NCI-H1092 (cell line): ENCODE measurements at places on chromosomes 2 and 18.

DNA sequence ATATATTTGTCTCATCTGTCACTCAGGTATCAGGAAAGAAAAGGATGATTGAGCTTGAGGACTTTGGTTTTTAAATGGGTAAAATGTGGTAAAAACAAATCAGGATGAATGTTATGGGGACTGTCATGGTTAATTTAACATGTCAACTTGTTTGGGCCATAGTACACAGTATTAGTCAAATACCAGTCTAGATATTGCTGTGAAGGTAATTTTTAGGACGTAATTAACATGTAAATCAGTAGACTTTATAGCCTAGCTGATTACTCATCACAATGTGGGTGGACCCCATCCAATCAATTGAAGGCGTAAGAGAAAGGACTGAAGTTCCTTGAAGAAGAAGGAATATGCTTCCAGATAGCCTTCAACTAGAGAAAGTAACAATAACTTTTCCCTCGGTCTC is 275.7 kb upstream of the ZNF804A start:
- DNase-seq, result no peak

DNA sequence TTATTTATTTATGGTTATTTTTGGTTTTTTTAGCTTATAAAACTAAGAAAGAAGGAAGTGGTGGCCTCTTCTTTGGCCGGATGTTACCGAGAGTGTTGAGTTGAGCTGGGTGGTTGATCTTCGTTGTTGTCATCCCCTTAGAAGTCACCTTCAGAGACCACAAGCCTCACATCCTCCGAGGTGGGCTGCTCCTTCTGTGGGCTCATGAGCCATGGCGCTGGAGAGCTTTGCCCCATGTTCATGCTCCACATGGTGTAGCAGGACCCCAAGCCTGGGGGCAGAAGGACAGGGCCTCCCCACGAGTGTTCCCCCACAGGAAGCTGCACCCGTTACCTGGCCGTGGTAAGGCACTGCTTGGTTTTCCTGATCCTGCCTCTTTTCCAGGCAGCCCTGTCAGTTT is 23.4 kb downstream of the SNTG2 start:
- DNase-seq, result no peak

DNA sequence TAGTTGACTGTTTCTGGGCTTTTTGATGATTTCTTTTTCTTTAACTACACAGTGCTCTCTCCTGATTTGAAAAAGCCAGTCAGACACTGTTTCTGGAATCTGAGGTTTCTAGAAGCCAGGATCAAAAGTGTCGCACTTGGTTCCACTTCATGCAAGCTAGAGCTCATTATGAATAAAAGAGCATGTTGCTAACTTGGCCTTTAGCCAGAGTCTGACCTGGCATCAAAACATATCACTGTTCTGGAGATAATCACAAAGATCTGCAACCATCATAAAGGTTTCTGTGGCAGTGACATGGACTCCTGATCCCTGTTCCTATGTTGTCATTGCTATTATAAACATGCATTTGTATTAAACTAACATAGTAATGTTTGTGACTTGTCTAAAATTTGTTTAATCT is 76.1 kb upstream of the MAPRE2 start:
- DNase-seq, result peak; percentile 76

- peak; percentile 34 for DNase-seq
Observed at GRCh38 chr2:215920244-215921100, 92.9 kb downstream of the MREG start.

DNA sequence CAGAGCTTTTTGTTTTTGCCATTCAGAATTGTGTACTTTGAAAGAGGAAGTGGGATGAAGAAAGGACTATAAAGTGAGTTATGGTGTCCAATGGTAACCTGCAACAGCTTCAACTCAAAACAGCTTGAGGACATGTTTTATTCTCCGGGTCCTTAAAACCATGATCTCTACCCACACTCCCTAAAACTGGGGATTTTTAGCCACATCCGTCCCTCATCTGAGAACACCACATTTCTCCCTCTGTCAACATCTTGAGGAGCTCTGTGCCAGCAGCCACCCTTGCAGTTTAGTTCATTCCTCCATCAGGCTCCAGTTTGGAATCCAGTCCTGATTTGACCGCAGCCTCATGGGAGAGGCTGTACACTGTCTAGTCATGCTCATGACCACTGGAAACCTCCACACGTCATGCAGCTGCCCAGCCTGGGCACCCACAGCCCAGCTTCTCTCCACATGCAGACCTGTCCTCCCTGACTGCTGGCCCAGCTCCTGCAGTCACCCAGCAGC is 62.6 kb downstream of the C18orf63 start:
- DNase-seq, result no peak

DNA sequence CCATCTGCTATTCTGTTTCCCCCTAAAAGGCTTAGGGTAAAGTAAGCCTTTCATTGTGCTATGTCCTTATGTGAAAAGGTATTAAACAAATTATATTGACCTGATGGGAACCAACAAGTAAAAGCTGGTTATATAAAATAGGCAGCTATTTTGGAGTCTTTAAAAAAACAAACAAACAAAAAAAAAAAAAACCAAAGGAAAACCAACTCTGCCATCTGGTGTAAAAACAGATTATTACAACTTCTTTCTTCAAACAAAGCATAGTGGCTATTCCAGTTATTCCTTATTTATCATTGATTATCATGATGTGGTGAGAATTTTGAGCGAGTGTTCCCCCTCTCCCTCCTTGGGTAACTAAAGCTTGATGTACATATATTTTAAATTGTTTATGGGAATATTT is 122.3 kb upstream of the FHL2 start:
- no peak for DNase-seq

- DNase-seq, result no peak
Observed at GRCh38 chr18:33871363-33872025, 293.5 kb downstream of the ASXL3 start.

DNA sequence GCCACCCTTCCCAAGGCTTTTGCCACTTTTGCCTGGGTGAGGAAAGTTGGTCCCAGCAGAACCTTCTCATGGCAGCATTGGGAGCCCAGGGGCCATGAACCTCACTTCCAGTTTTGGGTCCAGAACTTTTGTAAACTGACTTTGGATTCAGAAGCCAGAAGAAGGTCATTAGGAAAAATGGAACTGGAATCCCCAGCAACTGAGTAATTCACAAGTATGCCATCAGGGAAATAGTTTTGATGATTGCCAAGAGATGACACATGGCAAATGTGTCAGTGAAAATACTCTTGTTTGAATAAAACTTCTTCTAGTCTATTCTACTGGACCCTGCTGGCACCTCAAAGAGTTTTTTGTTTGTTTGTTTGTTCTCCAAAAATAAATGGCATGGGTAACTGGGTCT is 203.7 kb downstream of the SETBP1 start:
- no peak for DNase-seq

- no peak for DNase-seq
Observed at GRCh38 chr2:199940373-199940772, 14.9 kb downstream of the TYW5 start.

DNA sequence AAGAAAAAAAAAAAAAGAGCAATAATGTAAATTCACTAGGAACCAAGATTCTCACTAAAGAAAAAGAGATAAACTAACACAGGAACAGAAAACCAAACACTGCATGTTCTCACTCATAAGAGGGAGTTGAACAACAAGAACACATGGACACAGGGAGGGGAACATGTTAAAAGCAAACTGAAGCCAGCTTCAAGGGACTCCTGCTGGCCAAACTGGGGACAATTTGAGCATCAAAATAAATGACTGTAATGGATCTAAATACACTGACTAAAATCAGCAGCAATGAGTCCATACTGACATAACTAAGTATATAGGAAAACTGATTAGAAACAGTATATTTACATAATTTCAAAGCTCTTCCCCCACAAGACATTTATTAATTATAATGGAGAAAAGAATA is 73.0 kb downstream of the FARSB start:
- DNase-seq, result no peak

DNA sequence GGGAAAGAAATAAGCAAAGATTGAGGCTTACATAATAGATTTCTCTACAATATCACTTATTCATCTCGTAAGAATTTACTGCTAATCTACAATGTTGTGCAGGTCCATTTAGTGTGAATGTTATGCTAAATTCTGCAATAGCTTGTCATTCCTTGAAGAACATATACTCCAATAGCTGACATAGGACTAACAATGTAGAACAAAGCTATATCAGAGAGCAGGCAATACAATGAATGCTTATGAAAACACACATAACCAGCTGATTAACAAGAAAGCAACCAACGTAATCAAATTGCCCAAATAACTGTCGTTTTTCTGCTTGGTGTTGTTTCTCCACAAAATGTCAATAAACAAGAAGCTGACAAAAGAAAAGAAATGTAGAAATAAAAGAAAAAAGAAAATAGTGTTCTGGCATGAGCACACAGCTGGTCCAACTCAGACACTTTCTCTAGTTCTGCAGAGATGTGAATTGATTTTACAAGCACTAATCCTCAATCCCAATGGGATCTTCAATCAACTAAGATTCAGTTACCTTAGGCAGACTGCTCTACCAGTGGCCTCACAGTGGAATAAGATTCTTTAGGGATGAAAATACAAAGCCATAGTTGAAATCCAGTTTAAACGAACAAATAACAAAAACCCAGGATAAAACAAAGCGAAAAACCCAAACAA is 1024.7 kb upstream of the PIK3C3 start:
- DNase-seq, result no peak

- no peak for DNase-seq
Observed at GRCh38 chr2:42233976-42234441, 64.9 kb downstream of the EML4 start.

- no peak for DNase-seq
Observed at GRCh38 chr18:62778976-62779869, 63.9 kb downstream of the PHLPP1 start.

DNA sequence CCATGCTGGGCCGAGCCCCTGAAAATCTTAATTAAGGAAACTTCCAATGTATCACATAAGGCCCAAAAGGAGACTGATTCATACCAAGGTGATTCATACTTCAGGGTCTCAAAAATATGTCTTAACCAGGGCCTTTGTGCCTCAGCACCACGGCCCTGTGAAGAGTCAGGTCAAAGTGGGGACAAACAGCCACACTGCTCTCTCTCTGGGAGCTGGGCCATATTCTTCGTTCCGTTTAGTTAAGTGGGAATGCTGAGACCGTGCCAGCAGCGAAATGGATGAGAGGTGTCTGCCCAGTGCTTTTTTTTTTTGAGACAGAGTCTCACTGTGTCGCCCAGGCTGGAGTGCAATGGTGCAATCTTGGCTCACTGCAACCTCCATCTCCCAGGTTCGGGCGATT is 9.3 kb upstream of the PTMA start:
- peak; percentile 24 for DNase-seq

- DNase-seq, result no peak
Observed at GRCh38 chr2:70949086-70949485, 13.4 kb downstream of the ATP6V1B1 start.

- DNase-seq, result no peak
Observed at GRCh38 chr2:129402076-129402475, 577.4 kb upstream of the RAB6C start.

DNA sequence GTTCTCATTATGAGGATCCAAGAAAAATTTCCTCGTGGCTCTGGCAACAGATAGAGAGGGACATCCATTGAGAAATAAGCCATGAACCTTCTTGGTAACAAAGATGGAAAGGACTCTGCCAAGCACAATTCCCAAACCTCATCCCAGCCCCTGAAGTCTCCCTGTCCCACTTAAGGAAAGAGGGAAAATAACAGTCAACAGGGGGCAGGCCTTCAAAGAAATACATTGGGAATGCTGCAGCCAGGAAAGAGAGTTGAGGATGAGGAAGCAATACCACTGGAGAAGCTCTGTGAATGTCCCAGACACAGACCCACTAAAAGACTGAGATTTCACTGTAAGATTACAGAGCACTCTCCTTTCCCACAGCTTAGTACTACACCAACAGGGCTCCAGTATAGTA is 93.2 kb downstream of the CD226 start:
- no peak for DNase-seq

DNA sequence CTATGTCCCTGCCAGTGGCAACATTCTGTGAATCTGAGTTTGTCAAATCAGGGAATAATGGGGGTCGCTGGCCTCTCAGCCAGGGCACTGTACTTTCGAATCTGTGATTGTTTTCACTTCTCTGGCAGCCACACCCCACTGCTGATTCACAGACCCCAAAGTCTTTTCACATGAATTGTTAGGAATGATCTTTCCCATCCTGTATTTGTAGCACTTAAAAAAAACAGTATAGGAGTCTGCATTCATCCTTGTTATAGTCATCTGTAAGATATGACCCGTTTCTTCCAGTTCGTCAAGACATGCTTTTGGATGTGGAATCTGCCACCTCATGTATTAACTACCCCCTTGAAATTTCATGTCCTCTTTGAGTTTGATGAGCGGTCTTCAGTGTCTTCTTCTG is 928 bp downstream of the NAGK start:
- DNase-seq, result no peak

- no peak for DNase-seq
Observed at GRCh38 chr2:180730976-180731375, 249.4 kb upstream of the UBE2E3 start.

GRCh38 chr18:61528961-61529360 is 195.7 kb downstream of the CDH20 start:
- DNase-seq, result no peak

DNA sequence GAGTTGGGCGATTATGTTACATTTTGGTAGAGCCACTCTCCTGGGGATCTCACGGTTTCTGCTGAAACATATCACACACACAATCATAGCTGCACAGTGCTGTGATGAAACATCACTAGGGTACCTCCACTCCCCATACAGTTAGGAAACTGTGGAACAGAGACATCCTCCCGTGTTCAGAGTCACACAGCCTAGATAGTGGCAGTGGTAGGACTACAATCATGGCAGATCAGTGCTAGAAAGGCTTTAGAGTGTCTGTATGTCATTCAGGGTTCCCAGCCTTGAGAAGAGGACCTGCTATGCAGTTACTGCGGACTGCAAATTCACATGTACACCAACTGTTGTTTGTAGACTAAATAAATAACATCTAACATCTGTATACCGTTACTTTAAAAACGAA is 210.3 kb upstream of the FOSL2 start:
- DNase-seq, result no peak

DNA sequence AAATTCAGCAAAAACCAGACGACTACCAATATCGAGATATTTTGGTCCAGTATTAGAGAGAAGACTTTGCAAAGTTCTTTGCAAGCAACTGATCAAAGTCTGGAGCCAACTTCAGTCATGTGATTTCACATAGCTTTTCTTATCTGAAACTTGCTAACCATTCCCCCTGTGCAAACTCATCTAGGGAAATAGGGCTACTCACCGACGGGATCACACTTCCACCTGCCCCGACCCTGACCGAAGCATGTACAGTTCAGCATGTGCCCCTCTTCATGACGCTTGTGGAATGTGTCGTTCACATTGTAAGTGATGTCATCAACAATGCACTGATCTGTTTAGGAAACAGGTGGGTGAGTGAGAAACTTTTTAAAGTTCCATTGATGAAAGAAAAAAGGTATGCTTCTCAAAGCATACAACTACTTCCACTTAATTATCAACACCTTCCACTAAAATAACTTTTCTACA is 15.4 kb downstream of the FN1 start:
- no peak for DNase-seq

GRCh38 chr2:239593455-239593854 is 192.6 kb upstream of the HDAC4 start:
- no peak for DNase-seq

GRCh38 chr2:68646303-68646702 is 2.9 kb downstream of the PROKR1 start:
- DNase-seq, result no peak

- DNase-seq, result no peak
Observed at GRCh38 chr2:54394392-54394791, 61.7 kb upstream of the SPTBN1 start.

- DNase-seq, result no peak
Observed at GRCh38 chr18:45958730-45959129, 8.4 kb downstream of the EPG5 start.
